ENCODE measurements at places on chromosomes 2 and 18. TPM values are rescaled to one million over a fixed set of nuclear protein-coding genes. Genes with fewer than 3 reads are reported as not detected.

The C2orf72 gene
- total RNA-seq: 0.40 TPM

- no peak for DNase-seq
- H3K27me3 ChIP-seq: peaks cover 50% of the 10 kb centered on the region
- no peak overlapping the region for H3K4me3 ChIP-seq
- H3K4me1 ChIP-seq: no peaks in the 10 kb centered on the region
- no peak overlapping the region for H3K27ac ChIP-seq
- no peaks in the 10 kb centered on the region for H3K36me3 ChIP-seq
These were observed 67.3 kb downstream of the SMIM21 start for GRCh38 chr18:75360215-75360614.

The CERKL gene
- total RNA-seq: 0.98 TPM

GRCh38 chr2:183614799-183615435 lies 490.7 kb downstream of the NUP35 start:
- H3K36me3 ChIP-seq: no peaks in the 10 kb centered on the region
- no peaks in the 10 kb centered on the region for H3K27me3 ChIP-seq
- no peaks in the 10 kb centered on the region for H3K4me1 ChIP-seq
- no peak overlapping the region for H3K27ac ChIP-seq
- H3K4me3 ChIP-seq: no peak overlapping the region
- DNase-seq: no peak

DNA sequence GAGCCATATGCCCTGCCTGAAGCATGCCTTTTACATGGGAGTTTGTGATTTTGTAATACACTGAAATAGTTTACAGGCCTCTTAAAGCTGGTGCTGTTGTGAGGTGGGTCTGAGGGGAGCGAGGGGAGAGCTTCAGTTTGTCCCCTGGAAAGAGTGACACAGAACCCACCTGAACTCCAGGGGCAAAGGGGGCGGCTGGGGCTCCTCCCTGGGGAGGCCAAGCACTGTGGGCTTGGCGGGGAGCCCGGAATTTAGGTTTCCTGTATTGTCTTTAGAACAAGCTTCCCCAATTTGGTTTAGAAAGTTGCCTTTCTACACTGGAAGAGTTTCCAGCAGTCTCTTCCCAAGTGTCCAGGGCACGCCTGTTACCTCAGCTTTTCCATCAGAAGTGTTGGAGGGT lies 75.7 kb downstream of the VAPA start:
- H3K4me1 ChIP-seq: no peaks in the 10 kb centered on the region
- no peak overlapping the region for H3K27ac ChIP-seq
- H3K4me3 ChIP-seq: no peak overlapping the region
- peaks cover 89% of the 10 kb centered on the region for H3K27me3 ChIP-seq

DNA sequence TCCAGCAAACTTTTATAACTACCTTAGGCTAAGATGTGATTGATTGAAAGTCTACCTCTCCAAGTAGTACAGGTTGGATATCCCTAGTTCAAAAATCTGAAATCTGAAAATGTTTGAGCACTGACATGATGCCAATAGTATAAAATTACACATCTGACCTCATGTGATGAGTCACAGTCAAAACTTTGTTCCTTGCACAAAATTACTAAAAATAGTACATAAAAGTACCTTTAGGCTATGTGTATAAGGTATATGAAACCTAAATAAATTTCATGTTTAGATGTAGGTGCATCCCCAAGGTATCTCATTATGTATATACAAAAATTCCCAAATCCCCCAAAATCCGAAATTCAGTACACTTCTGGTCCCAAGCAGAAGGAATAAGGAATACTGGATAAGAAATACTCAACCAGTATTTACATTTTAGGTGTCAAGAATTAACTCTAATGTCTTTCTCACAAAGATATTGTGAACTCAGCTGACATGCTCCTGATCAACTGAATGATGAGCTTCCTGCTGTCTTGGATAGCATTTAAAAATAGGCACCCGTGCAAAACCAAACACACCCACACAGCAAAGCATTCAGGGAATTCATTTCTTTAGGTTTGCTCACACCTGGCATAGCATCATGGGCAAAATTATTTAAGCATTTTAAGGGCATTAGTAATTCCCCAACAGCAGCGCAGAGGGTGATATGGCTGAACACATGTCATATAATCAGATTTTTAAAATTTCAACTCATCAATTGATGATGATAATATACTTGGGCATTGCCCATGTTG lies 497.4 kb upstream of the MEIS1 start:
- peak; percentile 57 for DNase-seq
- no peaks in the 10 kb centered on the region for H3K36me3 ChIP-seq
- H3K4me1 ChIP-seq: peaks cover 9% of the 10 kb centered on the region

The CREG2 gene
- total RNA-seq: 40.0 TPM

Data from PC-3 (cell line).